B cell (primary cell): ENCODE measurements at places on chromosomes 2 and 18. TPM values are rescaled to one million over a fixed set of nuclear protein-coding genes. Genes with fewer than 3 reads are reported as not detected.
A peak's percentile ranks its signal among the peaks of the same experiment; 100 is the strongest.

The RAPH1 gene
- total RNA-seq = 0.05 TPM in 1 of 2 replicates, not detected in the other

- no peak for DNase-seq
These were observed 31.4 kb downstream of the FN1 start for GRCh38 chr2:215404348-215405012.

DNA sequence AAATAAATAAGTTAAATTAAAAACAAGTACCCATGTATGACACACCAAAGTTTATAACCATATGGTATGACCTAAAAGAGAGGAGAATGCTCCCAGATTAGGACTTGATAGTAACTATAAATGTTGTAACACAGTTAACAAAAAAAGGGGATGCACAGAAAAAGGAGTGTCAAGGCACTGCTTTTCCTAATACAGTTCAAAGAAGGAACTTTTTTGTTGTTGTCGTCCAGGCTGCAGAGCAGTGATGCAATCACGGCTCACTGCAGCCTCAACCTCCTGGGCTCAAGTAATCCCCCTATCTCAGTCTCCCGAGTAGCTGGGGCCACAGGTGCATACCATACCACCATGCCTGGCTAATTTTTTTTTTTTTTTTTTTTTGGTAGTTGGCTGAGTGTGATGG lies 2.7 kb downstream of the NARS1 start:
- no peak for DNase-seq

The IL37 gene
- 0.79 TPM in 1 of 2 replicates, not detected in the other for total RNA-seq

DNA sequence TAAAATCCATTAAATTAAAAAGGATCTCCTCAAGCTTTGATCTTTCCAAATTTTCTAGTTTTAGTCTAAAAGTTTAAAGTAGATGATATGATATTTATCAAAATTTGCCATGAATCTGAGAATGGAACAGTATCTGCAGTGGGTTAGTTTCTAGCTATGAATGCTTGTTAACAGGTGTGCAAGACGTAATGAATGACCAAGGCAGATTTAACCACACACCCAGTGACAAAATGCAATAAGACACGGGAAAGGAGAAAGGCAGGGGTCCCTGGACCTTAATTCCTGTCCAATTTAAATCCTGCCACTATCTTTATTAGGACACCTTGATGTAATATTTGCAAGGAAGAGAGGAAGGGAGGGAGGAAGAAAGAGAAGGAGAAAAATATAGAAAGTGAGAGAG lies 30.5 kb upstream of the PEX13 start:
- DNase-seq = peak; percentile 31

GRCh38 chr2:160372585-160372984 lies 121.0 kb downstream of the RBMS1 start:
- no peak for DNase-seq

GRCh38 chr18:61591253-61591652 lies 258.0 kb downstream of the CDH20 start:
- DNase-seq = no peak

DNA sequence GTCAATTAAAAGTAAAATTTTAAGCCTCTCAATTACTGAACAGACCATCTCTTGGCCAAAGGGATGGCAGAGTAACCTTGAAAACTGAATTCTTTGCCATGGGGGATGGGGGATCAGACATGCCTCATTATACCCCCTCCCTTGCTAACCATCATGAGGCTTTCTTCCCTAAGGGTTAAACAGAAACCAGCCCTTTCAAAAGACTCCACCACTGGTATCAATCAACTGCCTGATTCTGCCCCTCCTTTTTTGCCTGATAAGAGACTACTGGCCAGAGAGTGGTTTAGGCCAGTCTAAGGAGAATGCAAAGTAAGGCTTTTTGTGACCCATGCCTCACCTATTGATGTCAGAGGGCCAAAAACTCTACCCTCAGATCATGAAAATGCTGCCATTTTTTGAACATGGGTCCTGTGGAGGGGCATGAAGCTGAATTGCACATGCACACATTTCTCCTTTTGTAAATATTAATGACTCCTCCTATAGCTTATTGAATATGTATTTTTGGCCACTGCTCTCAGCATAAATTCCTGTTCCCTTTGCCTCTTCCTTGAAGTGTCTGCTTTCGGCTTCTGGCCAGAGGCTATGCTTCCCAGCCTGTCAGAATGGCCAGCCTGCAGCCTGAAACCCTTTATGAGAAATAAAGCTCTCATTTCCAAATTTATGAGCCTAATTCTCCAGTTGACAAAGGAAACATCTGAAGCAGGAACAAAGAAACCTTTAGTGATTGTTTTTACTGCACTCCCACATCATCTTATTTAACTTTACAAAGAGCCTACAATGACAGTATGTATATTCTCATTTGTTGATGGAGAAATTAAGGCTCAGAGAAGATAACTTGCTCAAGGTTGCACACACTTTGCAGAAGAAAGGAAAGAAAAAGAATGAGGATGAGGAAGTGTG lies 270.7 kb upstream of the CELF4 start:
- no peak for DNase-seq

The KCTD18 gene
- total RNA-seq = 20.2 and 21.3 TPM in 2 replicates

DNA sequence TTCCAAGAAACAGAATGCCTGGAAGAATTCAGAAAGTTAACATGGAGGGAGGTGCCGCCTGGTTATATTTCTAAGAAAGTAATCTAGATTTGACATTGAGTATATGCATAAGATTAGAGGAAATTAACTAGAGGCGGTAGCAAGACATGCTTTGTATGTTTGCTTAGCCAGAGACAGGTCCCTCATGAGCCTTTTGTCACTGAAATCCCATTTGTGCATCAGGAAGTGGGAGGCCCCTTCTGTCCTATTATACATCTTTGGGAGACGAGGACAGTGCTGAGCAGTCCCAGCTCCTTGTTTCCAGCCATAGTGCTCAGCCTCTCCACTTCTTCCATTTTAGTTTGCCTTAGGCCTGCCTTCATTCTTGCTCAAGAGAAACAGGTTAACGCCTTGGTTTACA lies 115.4 kb upstream of the LHCGR start:
- no peak for DNase-seq

The C2orf80 gene
- not detected in 2 replicates for total RNA-seq

DNA sequence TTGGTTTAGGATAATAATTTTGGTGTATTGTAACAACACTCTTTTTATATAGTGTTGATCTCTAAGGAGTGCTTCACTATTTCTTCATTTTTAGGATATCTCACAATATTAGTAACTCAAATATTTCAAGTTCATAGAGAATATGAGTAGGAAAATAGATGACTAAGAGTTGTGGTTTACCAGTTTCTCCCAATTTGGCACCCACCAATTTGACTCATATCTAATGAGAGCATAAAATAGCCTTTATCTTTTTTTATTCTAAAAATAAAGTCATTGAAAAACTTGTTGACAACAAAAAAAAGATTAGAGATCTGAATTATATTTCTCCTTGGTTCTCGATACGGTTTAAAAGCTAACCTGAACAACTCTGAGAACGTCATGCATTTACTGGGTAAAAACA lies 204.0 kb downstream of the PARD3B start:
- no peak for DNase-seq
